ENCODE measurements at places on chromosomes 4 and X.

GRCh38 chrX:115561605-115562479, 868 bp downstream of the PLS3 start:
- peak; percentile 49 for DNase-seq

DNA sequence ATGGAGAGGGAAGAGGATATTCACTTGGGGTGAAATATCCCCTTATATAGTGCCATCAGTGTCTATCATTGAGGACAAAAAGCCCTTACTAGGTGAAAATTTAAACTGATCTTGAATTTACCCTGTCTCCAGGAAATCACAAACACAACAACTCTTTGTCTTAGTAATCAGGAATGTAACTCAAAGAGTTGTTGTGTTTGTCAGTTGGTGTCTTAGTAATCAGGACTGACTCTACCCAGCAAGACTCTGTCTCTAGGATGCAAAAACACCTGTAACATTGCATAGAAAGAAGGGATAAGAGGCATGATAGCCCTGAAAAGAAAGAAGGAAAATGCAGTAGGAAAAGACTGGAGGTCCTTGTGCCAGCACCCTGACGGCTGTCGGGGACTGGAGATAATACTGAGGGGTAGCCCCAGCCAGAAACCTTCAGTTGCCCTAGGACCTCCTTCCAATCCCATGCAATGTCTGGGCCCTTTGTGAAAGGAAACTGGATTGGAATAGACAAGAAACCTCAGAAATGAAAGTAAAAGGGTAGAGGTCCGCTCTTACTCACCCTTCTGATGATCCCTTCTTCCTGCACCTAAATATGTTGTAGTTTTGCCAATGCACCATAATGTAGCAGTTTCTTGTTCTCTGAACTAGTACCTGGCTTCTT, 45.3 kb downstream of the HMGB2 start:
- no peak for DNase-seq

DNA sequence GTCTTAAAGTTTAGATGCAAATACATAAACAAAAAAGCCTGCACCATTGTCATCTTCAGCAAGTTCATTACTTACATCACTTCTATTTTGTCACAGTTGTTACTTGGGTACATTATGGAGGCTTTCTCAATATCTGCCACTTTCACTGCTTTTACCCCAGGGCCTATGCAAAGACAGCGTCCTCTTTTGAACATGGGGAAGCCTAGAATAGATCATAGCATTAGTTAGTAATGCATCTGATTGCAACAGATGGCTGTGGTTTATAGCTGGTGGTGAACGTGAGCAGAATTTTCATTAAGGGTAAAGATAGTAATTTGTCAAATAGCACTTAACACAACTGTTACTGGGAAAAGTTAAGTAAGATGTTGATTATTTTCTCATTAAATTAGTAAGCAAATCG, 729 bp downstream of the CXCL11 start:
- no peak for DNase-seq

DNA sequence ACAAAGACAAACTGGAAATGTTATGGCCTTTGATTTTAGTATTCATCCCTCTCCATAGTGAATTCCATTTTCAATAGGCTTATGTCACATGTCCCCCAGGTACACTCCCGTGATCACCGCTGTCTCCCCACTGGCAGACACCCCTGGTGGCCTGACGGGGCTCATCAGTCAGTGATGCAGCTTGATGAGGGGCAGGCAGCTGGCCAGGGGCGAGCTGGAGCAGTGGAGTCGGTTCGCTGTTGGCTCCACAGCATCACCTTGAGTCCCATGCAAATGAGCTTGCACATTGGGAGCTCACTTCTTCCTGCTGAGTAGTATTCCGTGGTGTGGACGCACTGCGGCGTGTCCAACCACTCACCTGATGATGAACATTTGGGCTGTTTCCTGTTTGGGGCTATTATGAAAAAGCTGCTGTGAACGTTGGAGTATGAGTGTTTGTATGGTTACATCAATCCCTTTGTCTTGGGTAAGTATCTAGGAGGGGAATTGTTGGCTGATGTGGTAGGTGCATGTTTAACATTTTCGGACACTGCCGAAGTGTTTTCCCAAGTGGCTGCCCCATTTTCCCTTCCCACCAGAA, 5.2 kb downstream of the TREX2 start:
- DNase-seq = no peak

DNA sequence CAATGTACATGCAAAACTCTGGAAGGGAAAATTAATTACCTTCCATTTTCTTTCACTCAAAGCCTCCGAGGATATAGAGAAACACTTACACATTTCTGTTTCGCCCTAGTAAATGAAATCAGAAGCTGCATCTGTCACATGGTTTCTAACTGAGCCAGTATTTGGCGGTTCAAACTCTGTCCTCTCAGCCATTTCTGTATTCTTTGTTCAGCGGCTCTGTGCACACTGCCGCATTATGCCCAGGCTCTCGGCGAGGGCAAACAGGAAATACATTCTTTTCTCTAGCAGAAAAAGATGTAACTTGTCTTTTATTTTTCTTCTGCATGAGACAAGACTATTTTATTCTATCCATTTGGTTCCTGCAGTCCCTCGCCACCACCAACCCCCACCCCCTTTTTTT, 71.4 kb upstream of the GPM6B start:
- DNase-seq = no peak
